Activated naive CD8-positive, alpha-beta T cell treated with anti-CD3 and anti-CD28 coated beads, Interleukin-2, amount 10 ng/mL, durations not matched to agents 7 days and 5 days (primary cell): ENCODE measurements at places on chromosomes 12 and 14. TPM values are rescaled to one million over a fixed set of nuclear protein-coding genes. Genes with fewer than 3 reads are reported as not detected.

The MIS18BP1 gene
- total RNA-seq = 52.0 TPM

The KRT71 gene
- not detected for total RNA-seq

GRCh38 chr12:98062464-98063245, 452.7 kb upstream of the TMPO start:
- no peak overlapping the region for H3K4me3 ChIP-seq
- H3K27ac ChIP-seq = no peak overlapping the region
- no peaks in the 10 kb centered on the region for H3K4me1 ChIP-seq
- DNase-seq = no peak

DNA sequence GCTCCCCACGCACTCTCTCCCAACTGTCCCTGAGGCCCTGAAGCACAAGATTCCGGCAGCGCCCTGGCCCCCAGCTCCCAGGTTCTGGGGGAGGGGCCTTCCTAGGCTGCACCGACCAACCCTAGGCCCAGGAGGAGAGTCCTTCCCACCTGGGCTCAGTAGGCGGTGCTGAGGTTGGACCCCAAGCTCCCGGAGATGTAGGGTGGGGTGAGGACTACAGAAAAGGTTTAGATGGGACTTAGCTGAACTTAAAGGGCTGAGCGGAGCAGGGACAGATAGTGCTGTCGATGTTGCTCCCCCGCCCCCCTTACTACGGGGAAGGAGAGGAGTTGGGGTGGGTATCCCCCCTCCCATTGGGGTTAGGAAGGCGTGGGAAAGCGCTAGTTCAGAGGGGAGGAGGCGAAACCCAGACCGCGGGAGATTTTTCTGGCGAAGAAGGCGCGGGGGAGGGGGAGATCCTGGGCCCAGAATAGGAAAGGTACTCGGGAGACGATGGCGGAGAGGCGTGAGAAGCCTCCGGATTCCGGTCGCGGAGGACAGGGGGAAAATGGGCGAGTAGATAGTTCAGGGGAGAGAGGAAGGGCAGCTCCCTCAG, 4.2 kb upstream of the BAZ2A start:
- H3K27ac ChIP-seq = peak overlapping the region; percentile 91
- no peaks in the 10 kb centered on the region for H3K27me3 ChIP-seq
- H3K36me3 ChIP-seq = peaks cover 18% of the 10 kb centered on the region

The KRT7 gene
- total RNA-seq = 8.5 TPM
